ENCODE measurements at places on chromosomes 6 and 20. TPM values are rescaled to one million over a fixed set of nuclear protein-coding genes. Genes with fewer than 3 reads are reported as not detected.
A peak's percentile ranks its signal among the peaks of the same experiment; 100 is the strongest.

The CLVS2 gene
- polyA plus RNA-seq, result 0.03 TPM

The ADGRB3 gene
- 0.61 TPM for polyA plus RNA-seq

DNA sequence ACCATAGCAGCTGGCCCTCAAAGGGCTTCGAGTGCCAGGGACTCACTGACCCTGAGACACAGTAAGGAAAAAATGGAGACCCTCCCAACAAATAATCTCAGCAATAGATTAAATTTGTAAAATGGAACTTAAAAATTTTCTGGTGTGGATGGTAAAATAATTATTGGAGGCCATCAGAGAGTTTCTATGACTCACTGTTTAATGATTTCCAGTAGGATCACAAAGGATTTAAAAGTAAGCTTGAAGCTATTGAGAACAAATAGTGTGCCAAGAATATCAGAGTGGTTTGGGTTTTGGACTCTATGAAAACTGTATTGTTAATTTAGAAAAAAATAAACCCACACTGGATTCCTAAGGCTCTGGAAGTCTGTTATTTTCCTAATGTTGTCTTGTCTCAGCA, 115.2 kb upstream of the AKIRIN2 start:
- H3K4me1 ChIP-seq, result no peaks in the 10 kb centered on the region
- DNase-seq, result no peak
- H3K27ac ChIP-seq, result no peak overlapping the region
- H3K4me3 ChIP-seq, result no peak overlapping the region

DNA sequence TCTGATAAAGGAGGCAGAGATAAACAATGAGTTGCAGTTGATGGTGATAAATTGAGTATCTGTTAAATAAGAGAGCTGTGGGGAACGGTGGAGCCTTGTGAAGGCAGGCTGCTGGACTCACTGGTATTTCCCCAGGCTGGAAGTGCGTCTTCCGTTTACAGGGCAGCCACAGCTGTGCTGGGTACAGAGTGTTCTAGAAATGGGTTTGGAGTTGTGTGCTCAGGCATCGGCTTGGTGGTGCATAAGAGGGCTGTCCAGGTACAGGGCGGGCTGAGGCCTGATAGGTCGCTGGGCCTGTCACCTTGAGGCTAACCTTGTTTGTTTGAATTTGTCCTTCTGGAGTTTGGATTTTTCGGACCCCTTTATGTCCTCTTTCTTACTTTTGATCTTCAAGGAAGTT, 39.3 kb downstream of the ARID1B start:
- no peak overlapping the region for H3K4me3 ChIP-seq
- H3K27me3 ChIP-seq, result no peaks in the 10 kb centered on the region
- H3K27ac ChIP-seq, result peak overlapping the region; percentile 46
- H3K4me1 ChIP-seq, result peaks cover 23% of the 10 kb centered on the region

The SLA2 gene
- polyA plus RNA-seq, result 0.56 TPM

DNA sequence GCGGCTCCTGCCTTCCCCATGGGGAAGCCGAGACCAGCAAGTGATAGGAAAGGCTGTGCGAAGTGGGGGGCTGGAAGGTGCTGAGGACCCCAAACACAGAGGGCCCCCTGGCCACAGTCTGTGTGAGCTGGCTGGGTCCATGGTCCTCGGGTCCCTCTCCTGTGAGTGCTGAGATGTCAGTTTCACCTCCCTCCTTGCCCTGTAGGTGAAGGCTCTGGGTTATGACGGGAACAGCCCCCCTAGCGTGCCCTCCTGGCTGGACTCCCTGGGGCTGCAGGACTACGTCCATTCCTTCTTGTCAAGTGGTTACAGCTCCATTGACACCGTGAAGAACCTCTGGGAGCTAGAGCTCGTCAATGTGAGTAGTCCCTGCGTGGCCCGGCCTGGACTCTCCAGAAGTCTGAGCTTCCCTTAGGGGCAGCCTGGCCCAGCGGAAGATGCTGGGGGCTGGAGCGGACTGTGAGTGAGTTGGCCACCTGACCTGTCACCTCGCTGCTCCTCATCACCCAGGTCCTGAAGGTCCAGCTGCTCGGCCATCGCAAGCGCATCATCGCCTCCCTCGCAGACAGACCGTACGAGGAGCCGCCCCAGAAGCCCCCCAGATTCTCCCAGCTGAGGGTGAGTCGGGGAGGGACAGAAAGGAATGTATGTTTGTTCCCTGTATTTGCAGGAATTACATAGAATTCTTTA, 61.7 kb downstream of the TCP11 start:
- H3K4me1 ChIP-seq, result peaks cover 4% of the 10 kb centered on the region
- no peak for DNase-seq
- H3K4me3 ChIP-seq, result no peak overlapping the region
- no peak overlapping the region for H3K27ac ChIP-seq
- no peaks in the 10 kb centered on the region for H3K27me3 ChIP-seq

DNA sequence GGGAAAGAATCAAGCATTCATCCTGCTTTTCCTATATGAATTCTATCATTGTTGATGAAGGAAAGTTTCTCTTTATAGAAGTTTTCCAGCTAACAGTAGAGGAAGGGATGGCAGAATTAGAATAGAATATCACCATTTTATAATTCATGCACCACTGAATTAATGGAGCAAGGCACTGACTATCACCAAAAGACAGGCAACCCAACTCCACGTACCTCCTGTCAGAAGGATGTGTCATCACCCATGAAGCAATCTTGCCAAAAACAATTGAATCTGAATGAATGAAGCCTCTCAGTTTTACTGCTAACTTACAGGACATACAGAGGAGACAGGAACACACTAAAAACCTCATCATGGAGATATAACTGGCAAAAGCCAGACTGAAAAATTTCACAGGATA, 122.4 kb downstream of the NFATC2 start:
- no peak overlapping the region for H3K27ac ChIP-seq
- H3K27me3 ChIP-seq, result no peaks in the 10 kb centered on the region
- no peaks in the 10 kb centered on the region for H3K4me1 ChIP-seq
- DNase-seq, result no peak
- H3K4me3 ChIP-seq, result no peak overlapping the region

The STX11 gene
- 2.2 TPM for polyA plus RNA-seq

- H3K4me3 ChIP-seq, result no peak overlapping the region
- no peak for DNase-seq
- H3K27ac ChIP-seq, result no peak overlapping the region
These were observed 59.9 kb upstream of the TINAG start for GRCh38 chr6:54248319-54248718.

- DNase-seq, result no peak
- H3K27me3 ChIP-seq, result no peaks in the 10 kb centered on the region
- no peaks in the 10 kb centered on the region for H3K36me3 ChIP-seq
These were observed 13.3 kb upstream of the THBS2 start for GRCh38 chr6:169266746-169267591.

DNA sequence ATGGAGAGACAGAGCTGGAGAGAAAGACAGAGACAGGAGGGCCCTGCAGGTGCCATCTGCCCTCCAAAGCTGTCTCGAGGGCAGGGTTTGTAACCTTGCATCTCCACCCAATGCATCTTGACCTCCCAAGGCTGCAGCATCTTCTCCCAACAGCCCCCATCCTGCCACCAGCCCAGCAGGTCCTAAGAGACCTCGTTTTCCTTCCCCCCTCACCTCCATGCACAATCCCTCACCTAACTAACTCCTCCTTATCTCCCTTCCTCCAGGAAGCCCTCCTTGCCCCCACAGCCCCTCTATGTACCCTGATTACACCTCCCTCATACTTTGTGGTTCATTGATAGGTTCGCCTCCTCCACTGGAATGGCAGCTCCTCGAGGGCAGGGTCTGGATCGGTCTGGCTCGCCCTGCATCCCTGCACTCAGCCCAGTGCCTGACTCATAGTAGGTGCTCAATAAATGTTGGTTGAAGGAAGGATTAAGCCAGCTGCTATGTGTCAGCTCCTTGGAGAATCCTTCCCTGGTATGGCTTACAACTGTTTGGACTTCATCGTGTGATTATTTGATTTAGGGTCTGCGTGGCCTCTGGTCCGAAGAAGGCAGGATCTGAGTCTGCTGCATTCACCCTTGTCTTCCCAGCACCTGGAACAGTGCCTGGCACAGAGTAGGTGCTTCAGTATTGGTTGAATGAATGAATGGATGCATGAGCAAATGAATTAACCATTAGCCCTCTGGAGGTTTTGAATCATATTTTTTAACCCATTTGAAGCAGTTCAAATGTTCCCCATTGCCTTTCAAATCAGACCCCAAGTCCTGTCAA, 105.6 kb upstream of the PTPN1 start:
- no peak overlapping the region for H3K27ac ChIP-seq
- no peaks in the 10 kb centered on the region for H3K36me3 ChIP-seq
- DNase-seq, result no peak
- no peaks in the 10 kb centered on the region for H3K27me3 ChIP-seq
- peaks cover 51% of the 10 kb centered on the region for H3K4me1 ChIP-seq

The LY6G5B gene
- 4.7 TPM for polyA plus RNA-seq

- no peak for DNase-seq
- H3K27me3 ChIP-seq, result no peaks in the 10 kb centered on the region
- peaks cover 13% of the 10 kb centered on the region for H3K4me1 ChIP-seq
- no peaks in the 10 kb centered on the region for H3K36me3 ChIP-seq
These were observed at the start of gene BTN1A1 for GRCh38 chr6:26500102-26500501. Gene BTN1A1 (plus strand): TSS chr6:26500303. CDS start chr6:26501287, 984 bp downstream.

GRCh38 chr6:105669232-105669631, 266.4 kb upstream of the PREP start:
- H3K4me1 ChIP-seq, result no peaks in the 10 kb centered on the region
- H3K27me3 ChIP-seq, result no peaks in the 10 kb centered on the region
- no peaks in the 10 kb centered on the region for H3K36me3 ChIP-seq
- DNase-seq, result no peak
